Neural crest cell (in vitro differentiated cells): ENCODE measurements at places on chromosomes 5 and 9.
A peak's percentile ranks its signal among the peaks of the same experiment; 100 is the strongest.

- no peaks in the 10 kb centered on the region for H3K36me3 ChIP-seq
- H3K27me3 ChIP-seq = peaks cover 10% of the 10 kb centered on the region
- no peaks in the 10 kb centered on the region for H3K4me1 ChIP-seq
- H3K4me3 ChIP-seq = no peak overlapping the region
These were observed 88.7 kb downstream of the NTNG2 start for GRCh38 chr9:132250324-132251262.

- peaks cover 12% of the 10 kb centered on the region for H3K36me3 ChIP-seq
- H3K27ac ChIP-seq = peak overlapping the region; percentile 97
- DNase-seq = no peak
- peak overlapping the region; percentile 65 for H3K4me3 ChIP-seq
- H3K27me3 ChIP-seq = no peaks in the 10 kb centered on the region
These were observed 206.4 kb downstream of the ENC1 start for GRCh38 chr5:74433896-74434829.

- peaks cover 21% of the 10 kb centered on the region for H3K4me1 ChIP-seq
- H3K4me3 ChIP-seq = no peak overlapping the region
- DNase-seq = no peak
- no peaks in the 10 kb centered on the region for H3K27me3 ChIP-seq
- H3K27ac ChIP-seq = peak overlapping the region; percentile 10
These were observed 76.3 kb downstream of the TMEM167A start for GRCh38 chr5:83000922-83001321.

GRCh38 chr5:38835887-38836286, 9.9 kb upstream of the OSMR start:
- DNase-seq = no peak
- H3K36me3 ChIP-seq = peaks cover 2% of the 10 kb centered on the region
- no peak overlapping the region for H3K4me3 ChIP-seq
- peaks cover 11% of the 10 kb centered on the region for H3K4me1 ChIP-seq

DNA sequence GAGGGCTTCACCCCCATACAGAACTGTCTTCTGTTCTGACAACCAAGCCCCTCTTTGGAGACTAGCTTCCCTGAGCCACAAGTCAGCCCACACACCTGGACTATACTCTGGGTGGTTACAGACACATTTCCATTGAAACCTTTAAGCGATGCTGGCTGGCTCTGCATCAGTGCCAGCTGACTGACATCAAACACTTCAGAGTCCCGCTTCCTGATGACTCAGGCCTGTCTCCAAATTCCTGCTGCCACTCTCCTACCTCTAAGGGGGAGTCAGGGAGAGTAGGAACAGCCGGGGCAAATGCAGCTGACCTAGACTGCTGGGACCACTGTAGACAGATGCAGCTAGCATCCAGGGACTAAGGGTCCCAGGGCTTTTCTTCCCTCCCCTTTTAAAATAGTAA, 59.4 kb downstream of the SIL1 start:
- no peaks in the 10 kb centered on the region for H3K36me3 ChIP-seq
- H3K27me3 ChIP-seq = no peaks in the 10 kb centered on the region
- H3K4me3 ChIP-seq = no peak overlapping the region
- peaks cover 10% of the 10 kb centered on the region for H3K4me1 ChIP-seq
- DNase-seq = no peak
- no peak overlapping the region for H3K27ac ChIP-seq
